ENCODE measurements at places on chromosomes 7 and 10.

GRCh38 chr10:3231951-3232730 lies 59.6 kb upstream of the PITRM1 start:
- no peak for DNase-seq

DNA sequence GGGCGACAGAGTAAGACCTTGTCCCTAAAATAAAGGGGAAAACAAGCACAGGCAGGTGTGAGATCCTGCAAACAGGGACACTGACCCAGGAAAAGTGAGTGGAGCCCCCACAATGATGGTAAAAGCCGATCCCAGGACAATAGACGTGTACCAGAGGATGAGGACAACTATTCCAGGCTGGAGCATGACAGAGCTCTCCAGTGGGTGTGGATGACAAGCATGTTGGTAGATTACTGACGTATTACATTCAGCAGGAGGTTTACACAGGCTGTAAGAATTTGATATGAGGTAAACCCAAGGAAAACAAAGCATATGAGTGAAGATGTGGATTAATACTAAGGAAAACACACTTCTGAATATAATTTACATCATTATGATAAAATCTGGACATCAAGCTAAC lies 27.8 kb upstream of the SMURF1 start:
- no peak for DNase-seq

DNA sequence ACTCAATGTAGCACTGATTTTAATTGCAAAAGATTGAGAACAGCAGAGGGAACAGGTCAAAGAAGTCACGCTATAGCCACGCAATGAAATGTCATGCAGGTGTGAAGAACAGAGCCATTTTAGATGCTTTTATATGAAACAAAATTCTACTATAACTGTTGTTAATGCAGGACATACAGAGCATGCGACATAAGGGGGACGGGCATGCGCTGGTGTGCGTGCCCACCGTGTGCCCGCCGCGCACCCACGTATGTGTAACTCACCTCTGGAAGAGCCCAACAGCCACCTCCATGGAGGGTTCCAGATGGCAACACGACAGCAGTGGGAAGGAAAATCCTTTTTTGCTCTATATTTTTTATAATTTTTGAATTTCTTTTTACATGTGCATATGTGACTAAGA lies 410.0 kb upstream of the RNF32 start:
- DNase-seq: no peak

GRCh38 chr10:69758310-69758728 lies 43.4 kb upstream of the COL13A1 start:
- DNase-seq: no peak

- DNase-seq: no peak
Measured at GRCh38 chr10:75788394-75789205, 357.2 kb downstream of the LRMDA start.

DNA sequence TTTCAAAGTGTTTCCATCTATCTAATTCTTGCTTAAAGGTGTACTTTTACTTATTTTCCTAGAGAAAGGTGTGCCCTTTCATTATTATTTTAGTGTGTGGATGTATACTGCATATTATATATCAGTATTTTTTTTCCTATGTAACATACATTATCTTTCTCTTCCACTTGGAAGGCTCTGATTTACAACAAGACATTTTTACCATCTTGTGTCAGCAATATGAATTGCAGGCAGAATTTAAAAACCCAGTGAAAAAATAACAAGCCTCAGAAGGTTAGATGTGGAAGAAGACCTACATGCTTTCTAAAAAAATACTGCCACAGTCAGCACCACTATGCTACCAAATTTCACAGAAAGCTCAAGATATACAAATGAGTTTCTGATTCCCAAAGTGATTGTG lies 327.7 kb upstream of the STEAP1 start:
- DNase-seq: no peak

GRCh38 chr10:75065076-75065475 lies 46.4 kb upstream of the SAMD8 start:
- no peak for DNase-seq

GRCh38 chr10:96768136-96768535 lies 47.8 kb upstream of the PIK3AP1 start:
- DNase-seq: no peak

DNA sequence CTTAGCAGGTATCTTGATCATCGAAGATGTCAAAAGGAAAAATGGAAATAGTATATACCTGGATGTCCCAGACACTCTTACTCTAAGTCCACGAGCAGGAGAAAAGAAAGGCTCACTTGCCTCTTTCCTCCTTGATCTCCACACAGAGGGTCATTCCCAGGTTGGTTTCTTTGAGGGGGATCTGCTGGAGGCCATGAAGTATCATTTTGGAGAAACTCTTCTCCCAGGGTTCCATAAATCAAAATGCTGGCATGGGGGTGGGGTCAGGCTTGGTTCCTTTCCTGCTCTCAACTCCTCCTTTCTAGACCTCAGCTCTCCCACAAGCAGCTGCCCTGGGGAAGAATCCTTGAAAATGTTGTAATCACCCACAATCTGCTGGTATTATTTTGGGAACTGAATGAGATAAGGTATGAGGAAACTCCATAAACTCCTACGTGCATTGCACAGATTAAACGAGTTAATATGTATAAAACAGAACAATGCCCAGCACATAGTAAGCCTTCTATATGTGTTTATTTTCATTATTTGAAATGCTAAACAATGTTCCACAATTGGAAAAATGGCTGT lies 54.4 kb downstream of the PRKCQ start:
- no peak for DNase-seq

GRCh38 chr10:100081075-100082001 lies at the start of gene CPN1:
TSS of gene CPN1 (minus strand) at chr10:100081869. CDS start at chr10:100081625, 244 bp downstream.
- no peak for DNase-seq

Data from AG04449 (cell line).